ENCODE measurements at places on chromosomes 12 and 14.

DNA sequence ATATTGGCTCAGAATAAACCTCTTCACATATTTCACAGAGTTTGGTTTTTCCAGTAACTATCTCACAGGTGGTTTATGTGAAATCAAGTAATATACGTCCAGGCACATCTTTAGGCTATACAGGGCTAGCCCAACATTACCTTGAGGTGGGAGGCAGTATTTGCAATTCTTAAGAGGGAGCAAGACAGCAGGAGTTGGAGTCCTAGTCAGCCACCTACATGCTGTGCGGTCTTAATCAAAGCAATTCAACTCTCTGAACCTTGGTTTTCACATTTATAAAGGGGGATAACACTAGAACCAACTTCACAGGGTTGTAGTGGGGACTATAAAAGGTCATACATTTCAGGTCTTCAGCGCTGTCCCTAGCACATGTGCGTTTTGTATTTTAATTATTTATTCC, 73.5 kb upstream of the FICD start:
- no peak for DNase-seq

DNA sequence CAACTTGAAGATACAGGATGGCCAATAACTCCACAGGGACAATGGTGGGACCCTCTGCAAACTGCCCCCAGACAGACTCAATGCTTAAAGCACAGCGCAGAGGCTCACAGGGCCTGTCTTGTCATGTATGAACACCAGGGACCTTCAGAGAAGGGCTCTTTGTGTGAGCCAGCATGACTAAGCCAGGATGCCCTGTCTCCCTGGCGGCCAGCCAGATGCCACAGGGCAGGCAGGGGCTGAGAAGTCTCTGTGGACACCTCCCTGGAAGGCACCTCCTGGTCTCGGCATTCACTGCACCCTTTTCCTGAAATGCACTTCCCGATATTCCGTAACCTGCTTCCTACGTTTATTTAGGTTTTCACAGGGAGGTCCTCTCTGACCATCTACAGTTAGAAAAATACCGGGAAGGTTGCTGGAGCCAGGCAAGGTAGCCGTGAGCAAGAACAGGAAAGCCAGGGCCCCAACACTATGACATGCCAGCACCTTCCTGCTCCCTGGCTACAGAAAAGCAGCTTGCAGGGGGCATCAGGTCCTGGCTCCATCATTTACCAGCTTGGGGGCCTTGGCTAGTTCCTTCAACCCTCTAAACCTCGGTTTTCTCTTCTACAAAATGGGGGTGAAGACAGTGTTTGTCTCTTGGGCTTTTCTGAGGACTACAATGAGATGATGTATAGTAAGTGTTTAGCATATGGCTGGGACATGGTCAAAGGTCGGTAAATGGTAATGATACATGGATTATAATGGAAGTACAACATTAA, 65.0 kb downstream of the PITPNM2 start:
- no peak for DNase-seq

GRCh38 chr12:24714237-24714636, 234.7 kb downstream of the BCAT1 start:
- DNase-seq, result no peak

DNA sequence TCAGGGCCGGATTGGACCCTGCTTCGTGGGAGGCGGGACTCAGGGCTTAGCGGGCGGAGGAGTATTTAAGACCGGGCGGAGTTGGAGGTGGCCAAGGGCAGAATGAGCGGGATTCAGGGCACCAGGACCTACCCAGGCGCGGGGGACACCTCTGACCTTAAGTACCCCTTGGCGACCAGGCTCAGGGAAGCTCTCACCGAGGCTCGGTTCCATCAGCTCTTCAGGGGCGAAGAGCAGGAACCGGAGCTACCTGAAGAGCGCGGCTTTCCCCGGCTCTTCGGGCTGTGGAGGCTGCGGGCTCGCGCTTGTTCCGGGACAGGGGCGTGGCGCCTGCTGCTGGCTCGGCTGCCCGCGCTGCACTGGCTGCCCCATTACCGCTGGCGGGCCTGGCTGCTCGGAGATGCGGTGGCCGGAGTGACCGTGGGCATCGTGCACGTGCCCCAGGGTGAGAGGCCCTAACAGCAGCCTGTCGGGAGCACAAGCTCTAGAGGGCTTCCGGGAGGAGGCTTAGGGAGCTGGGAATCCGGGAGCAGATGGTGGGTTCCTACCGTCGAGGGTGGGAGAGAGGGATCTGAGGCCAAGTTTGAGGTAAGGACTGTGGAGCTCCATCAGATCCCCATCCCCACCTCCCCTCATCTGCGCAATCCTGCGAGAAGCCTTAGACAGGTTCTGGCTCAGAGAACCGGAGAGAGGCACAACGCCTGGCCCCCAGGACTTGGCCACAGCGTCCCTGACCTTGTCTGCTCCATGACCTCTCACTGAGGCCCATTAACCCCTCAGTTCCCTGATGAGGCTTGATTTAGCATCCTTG, 8.4 kb downstream of the ARHGEF25 start:
- DNase-seq, result no peak

- DNase-seq, result no peak
Measured at GRCh38 chr12:76896274-76896673, 17.5 kb upstream of the CSRP2 start.

- DNase-seq, result no peak
Measured at GRCh38 chr14:30928462-30928861, 54.1 kb downstream of the COCH start.

All from renal pelvis (tissue), 12 donors.